ENCODE measurements at places on chromosomes 7 and 10.

- DNase-seq, result no peak
Measured at GRCh38 chr7:132311733-132312132, 264.5 kb downstream of the PLXNA4 start.

DNA sequence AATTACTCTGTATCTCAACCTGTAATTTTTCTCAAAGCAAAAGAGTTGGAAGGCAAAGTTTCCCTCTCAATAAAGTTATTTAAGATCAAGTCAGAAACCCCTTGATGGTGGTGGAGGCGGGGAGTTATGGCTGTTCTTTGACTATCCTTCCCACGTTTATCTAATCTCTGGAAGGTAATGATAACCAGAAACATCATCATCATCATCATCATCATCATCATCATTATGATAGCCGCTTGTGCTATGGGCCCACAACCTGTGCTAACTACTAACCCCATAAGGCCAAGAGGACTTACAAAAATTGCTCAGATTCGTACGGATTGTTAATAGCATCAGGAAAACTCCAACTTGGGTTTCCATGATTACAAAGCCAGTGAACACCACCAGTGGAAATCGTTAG lies 502.3 kb downstream of the SH2D4B start:
- no peak for DNase-seq

- no peak for DNase-seq
Measured at GRCh38 chr10:7374795-7375194, 36.0 kb downstream of the SFMBT2 start.

DNA sequence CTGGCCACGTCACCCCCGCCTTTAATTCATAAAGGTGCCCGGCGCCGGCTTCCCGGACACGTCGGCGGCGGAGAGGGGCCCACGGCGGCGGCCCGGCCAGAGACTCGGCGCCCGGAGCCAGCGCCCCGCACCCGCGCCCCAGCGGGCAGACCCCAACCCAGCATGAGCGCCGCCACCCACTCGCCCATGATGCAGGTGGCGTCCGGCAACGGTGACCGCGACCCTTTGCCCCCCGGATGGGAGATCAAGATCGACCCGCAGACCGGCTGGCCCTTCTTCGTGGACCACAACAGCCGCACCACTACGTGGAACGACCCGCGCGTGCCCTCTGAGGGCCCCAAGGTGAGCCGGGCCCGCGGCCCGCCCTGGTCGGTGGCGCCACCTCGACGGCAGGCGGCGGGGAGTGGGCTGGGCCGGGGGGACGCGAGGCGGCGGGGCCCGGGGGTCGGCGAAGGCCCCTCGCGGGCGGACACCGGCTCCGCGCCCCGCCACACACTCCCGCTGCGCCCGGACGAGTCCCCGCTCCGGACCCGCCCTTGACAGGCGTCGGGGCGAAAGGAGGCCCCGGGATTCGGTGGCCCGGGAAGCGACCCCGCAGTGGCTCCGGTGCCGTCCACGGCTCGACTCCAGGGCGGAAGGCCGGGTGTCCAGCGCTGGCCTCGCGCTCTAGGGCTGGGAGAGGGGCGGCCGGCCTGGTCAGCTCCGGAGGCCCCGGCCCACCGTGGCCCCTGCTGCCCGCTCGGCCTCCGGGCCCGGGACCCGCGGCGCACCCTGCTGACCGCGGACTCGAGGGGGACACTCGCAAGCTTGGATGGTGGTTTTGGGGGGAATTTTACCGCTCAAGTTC lies 557 bp downstream of the BAG3 start:
- DNase-seq, result no peak

- no peak for DNase-seq
Measured at GRCh38 chr10:60821656-60822055, 43.4 kb downstream of the CDK1 start.

DNA sequence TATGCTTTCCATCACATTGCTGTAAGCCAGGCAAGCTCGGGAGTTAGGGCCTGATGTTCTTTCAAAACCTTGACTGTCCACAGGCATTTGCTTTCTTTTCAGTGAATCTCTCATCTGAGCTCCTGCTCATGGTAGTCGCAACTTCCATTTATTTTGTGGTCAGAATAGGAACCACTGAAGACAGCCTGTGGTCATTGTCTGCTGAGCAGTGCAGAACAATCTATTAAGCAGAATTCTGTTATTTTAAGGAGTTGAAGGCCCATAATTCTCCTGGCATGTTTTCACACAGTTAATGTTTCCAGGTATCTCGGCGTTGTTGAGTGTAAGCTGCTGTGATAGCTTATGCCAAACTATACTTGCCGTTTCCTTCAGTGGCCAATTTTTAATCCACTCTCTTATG lies 491.1 kb upstream of the AKR1E2 start:
- DNase-seq, result no peak

GRCh38 chr10:81874875-81875466 lies at the start of gene NRG3:
TSS of gene NRG3 (plus strand) at chr10:81875194.
- no peak for DNase-seq

DNA sequence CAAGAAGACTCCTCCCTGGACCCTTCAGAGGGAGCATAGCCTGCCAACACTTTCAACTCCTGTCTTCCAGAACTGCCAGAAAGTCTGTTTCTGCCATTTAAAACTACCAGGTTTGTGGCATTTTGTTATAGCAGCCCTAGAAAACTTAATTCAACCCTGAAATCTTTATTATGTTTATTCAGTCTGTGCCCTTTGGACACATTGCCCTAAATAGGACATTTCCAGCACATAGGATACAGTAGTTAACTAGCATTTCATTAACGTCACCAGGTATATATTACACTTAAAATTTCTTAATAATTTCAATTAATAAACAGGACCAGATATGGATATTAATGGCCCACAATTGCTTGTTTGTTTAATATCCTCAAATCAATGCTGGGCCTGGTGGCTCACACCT lies 54.3 kb downstream of the KCNH2 start:
- no peak for DNase-seq

- DNase-seq, result peak; percentile 11
Measured at GRCh38 chr7:2405601-2406345, 2.4 kb downstream of the CHST12 start.

DNA sequence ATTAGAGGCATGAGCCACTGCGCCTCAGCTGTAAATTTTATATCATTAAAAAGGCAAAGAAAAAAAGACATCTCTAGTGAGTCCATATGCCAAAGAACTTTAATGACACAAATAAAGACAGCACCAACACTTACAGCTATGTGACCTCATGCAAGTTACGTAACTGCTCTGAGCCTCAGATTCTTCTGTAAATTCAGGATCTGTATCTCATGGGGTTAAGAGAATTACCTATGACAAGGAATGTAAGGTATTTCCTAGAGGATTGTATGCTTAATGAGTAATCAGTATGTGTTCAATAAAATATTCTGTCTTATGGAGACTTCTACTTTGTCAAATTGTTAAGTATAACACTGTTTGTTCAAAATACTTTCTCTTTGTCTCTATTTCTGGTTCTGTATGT lies 274.0 kb upstream of the GLI3 start:
- no peak for DNase-seq

GRCh38 chr10:114261076-114261475 lies 22.0 kb downstream of the VWA2 start:
- no peak for DNase-seq

DNA sequence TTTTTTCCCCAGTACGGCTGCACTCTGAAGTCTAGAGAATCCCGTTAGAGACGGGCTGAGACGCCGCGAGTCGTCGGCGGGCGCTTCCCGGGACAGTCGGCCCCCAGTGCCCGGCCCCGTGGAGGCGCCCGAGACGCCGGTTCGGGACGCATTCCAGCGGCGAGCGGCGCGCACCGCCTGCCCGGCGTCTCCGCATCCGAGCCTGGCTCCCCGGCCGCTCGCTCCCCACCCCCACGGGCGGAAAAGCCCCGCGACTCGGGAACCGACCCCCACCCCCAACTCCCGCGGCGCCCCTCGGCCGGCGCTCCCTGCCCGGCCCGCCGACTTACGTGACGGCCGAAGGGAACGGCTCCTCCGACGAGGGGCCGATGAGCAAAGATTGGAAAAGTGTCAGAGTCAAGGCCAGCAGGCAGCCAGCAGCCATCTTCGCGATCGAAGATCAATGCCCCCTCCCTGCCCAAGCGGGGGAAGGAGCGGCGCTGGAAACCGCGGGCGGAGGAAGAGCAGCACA lies 486 bp downstream of the CACNA2D1 start:
- DNase-seq, result no peak

- DNase-seq, result no peak
Measured at GRCh38 chr10:122420624-122421007, 33.8 kb upstream of the ARMS2 start.

DNA sequence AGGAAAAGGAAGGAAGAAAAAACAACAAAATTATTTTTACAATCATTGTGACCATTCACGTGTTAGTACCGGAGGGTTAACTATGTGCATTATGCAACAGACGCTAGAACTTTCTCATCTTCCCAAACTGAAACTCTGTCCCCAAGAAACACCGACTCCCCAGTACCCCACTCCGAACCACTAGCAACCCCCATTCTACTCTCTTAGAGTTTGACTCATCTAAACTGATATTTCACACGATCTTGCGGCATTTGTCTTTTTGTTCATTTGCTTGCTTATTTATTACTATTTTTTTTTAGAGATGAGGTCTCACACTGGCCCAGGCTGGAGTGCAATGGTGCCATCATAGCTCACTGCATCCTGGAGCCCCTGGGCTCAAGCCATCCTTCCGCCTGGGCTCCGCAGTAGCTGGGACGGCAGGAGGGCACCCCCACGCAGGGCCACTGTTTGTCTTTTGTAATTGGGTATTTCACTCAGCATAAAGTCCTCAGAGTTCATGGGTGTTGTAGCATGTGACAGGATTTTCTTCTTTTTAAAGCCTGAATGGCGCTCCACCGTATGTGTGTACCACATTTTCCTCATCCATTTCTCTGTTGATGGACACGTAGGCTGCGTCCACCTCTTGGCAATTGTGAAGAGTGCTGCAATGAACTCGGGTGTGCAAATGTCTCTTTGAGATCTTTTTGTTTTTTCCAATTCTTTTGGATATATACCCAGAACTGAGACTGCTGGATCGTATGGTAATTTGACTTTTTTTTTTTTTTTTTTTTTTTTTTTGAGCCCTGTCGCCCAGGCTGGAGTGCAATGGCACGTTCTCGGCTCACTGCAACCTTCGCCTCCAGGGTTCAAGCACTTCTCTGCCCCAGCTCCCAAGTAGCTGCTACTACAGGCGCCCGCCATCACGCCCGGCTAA lies 9.5 kb downstream of the MNX1 start:
- DNase-seq, result no peak

- DNase-seq, result no peak
Measured at GRCh38 chr10:110366635-110367034, 61.9 kb upstream of the SMNDC1 start.

DNA sequence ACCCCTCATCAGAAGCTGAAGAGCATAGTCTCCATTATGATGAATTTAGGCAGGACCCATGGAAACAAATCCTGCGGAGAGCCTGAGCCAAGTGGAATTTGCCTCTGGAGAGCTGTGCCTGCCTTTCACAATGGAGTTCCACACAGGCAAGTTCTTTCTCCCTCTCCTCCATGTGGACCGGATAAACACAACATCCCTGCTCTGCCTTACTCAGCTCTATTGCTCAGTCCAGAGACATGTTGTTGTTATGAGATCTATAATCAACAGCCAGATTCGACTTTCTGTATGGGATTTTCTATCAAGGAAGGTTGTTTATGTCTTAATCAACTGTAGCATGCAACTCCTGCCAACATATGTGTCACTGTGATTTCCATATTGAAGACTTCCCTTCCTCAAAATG lies 59.5 kb upstream of the ELMO1 start:
- DNase-seq, result no peak

- DNase-seq, result no peak
Measured at GRCh38 chr10:18149196-18149800, 9.1 kb downstream of the CACNB2 start.

GRCh38 chr7:48025624-48026023 lies 3.3 kb downstream of the SUN3 start:
- no peak for DNase-seq

DNA sequence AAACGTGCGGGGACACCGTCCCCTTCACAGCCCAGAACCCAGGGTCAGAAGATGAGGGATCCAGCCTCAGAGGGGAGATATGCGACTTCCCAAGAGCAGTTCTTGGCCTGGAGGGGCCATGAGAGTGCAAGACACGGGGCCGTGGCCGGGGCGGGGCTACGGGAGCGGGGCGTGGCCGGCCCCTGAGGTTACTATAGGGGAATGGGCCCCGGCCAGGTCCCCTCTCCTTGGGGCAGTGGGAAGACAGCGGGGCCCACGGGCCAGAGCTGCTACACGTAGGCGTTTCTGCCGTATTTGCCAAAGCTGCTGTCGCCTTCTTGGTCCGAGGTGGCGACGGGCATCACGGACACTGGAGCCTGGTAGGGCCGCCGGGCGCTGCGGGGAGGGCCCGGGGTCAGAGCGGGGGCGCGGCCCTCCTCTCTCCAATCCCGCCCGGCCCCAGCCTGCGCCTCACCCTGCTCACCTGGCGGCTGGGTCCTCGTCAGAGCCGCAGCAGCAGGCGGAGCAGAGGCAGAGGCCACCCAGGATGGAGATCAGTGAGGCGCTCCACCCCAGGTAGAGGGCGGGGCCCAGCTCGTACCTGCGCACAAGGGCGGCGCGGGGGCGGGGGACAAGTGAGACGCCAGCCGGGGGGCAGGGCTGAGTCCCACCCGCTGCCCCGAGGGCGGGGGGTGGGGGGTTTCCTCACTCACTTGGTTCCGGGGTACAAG lies 5.3 kb downstream of the CLDN15 start:
- DNase-seq, result no peak

- DNase-seq, result no peak
Measured at GRCh38 chr7:7596176-7596575, 29.5 kb downstream of the MIOS start.

GRCh38 chr10:110803830-110804338 lies 67.8 kb upstream of the PDCD4 start:
- no peak for DNase-seq

- DNase-seq, result no peak
Measured at GRCh38 chr7:43766564-43766963, 8.1 kb downstream of the BLVRA start.

DNA sequence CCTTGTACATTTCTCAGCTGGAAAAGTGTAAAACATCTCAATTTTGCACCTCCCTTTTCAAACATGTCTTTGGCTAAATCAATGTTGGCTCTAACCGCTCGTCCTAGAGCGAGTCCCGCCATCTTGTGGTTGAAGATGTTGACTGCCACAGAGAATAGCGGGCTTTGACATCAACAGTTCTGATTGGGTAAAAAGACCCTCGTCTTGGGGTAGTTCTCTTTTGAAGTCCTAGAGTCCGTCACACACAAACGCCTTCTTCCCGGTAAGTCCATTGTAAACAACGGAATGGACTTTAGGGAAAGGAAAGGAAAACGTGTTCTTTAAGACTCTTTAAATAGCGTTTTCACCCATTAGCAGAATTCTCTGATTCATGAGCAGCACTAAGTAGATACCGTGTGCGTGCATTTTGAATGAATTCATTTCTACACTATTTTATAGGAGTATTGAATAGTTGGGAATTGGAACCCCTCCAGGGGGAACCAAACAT lies 452 bp upstream of the RPP30 start:
- DNase-seq, result no peak

- DNase-seq, result no peak
Measured at GRCh38 chr10:45308707-45309106, 6.7 kb downstream of the OR13A1 start.

GRCh38 chr7:159023746-159024145 lies 120.9 kb downstream of the VIPR2 start:
- no peak for DNase-seq

Data from stimulated activated CD4-positive, alpha-beta T cell treated with anti-CD3 and anti-CD28 coated beads, TNF-alpha, amount 100 ng/mL, for 24 hours (primary cell).